Esophagus squamous epithelium (tissue), 5 donors: ENCODE measurements at places on chromosomes 6 and 20. TPM values are rescaled to one million over a fixed set of nuclear protein-coding genes. Genes with fewer than 3 reads are reported as not detected.

ASIP gene
- total RNA-seq: not detected

PPP1R16B gene
- total RNA-seq: 0.99 TPM

SPATS1 gene
- not detected for total RNA-seq

HCRTR2 gene
- not detected for total RNA-seq

GZF1 gene
- 11.8 TPM for total RNA-seq

HSPA1L gene
- total RNA-seq: 0.38 TPM

HLA-DRA gene
- total RNA-seq: 26.0 TPM

DNA sequence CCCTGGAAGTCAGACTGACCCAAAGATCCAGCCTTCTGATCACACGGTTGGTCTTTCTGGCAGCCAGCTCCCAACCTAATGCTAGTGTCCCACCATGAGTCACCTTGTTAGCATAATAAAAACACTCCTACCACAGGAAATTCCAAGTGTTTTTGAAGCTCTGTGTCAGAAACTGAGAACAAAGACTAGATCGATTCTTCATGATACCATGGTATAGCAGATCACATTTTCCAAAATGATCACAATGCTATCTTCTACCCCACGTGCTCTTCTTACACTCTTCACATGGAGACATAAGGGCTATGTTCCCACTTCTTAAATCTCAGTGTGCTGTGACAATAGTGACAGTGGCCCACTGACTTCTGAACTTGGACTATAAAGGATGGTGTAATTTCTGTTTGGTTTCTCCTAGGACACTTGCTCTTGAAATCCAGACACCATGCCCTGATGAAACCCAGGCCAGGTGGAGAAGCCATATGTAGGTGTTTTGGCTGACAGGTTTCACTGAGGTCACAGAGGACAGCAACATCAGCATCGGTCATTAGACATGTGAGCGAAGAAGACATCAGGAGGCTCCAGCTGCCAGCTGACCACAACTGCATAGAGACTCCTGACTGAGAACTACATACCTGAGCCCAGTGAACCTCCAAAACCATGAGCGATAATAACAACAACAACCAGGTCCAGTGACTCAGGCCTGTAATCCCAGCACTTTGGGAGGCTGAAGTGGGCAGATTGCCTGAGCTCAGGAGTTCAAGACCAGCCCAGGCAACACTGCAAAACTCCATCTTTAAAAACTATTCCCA lies 57.5 kb downstream of the MKKS start:
- no peak overlapping the region for H3K27ac ChIP-seq
- DNase-seq: no peak
- H3K4me3 ChIP-seq: no peak overlapping the region

GRCh38 chr6:134830940-134831339 lies 119.0 kb downstream of the ALDH8A1 start:
- peaks cover 6% of the 10 kb centered on the region for H3K4me1 ChIP-seq
- H3K36me3 ChIP-seq: no peaks in the 10 kb centered on the region
- no peaks in the 10 kb centered on the region for H3K27me3 ChIP-seq
- H3K4me3 ChIP-seq: no peak overlapping the region
- no peak for DNase-seq

- H3K4me1 ChIP-seq: no peaks in the 10 kb centered on the region
- no peaks in the 10 kb centered on the region for H3K36me3 ChIP-seq
- H3K27ac ChIP-seq: no peak overlapping the region
- H3K27me3 ChIP-seq: no peaks in the 10 kb centered on the region
Observed at GRCh38 chr6:146886587-146887446, 288.0 kb downstream of the ADGB start.

DNA sequence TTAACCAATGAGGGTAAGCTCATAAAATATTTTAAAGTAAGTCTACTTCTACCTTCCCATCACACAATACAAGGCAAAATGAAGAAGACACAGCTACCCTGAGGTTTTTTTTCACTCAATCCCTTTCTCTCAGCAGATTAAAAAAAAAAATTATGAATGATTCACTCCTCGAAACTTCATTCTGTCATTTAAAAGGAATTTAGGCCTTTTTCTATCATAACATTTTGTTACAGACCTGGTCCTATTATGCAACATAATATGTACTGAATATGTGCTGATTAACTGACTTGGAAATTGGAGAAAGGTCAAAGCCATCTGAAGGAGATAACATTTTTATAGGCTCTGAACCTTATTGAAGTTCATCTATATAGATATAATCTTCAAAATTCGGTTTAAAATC lies 45.5 kb downstream of the PRL start:
- H3K27me3 ChIP-seq: no peaks in the 10 kb centered on the region
- H3K4me3 ChIP-seq: no peak overlapping the region
- no peak for DNase-seq
- H3K4me1 ChIP-seq: no peaks in the 10 kb centered on the region
- no peak overlapping the region for H3K27ac ChIP-seq

DNA sequence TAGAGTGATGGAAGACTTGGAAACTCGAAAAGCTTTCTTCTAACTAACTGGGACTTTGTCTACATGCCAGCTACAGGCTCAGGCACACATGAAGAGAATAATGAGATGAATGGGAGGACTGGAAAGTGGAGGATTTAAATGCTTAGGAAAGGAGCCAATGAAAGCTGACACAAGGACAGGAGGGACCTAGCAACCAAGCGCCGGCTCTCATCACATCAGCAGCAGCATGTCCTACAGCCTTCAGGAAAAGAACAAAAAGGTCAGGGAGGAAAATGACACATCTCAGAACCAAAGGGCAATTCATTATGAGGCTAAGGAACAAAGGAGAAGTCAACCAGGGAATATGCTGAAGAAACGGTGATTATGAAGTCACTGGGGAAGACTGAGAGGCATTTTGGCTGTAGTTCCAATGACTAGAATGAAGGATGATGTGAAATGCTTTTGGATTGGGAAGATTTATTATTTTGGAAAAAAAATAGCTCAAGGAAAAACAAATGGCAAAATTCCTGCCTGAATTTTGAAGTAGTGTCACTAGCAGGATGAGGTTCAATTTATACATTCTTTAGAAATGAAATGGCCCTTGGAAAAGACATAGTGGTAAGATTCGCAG lies 5.7 kb downstream of the BACH2 start:
- no peak overlapping the region for H3K4me3 ChIP-seq
- H3K27ac ChIP-seq: no peak overlapping the region
- DNase-seq: no peak
- peaks cover 10% of the 10 kb centered on the region for H3K4me1 ChIP-seq

- H3K4me1 ChIP-seq: no peaks in the 10 kb centered on the region
- H3K27ac ChIP-seq: no peak overlapping the region
- DNase-seq: no peak
- H3K27me3 ChIP-seq: no peaks in the 10 kb centered on the region
- no peak overlapping the region for H3K4me3 ChIP-seq
Observed at GRCh38 chr6:71513036-71513435, 224.4 kb downstream of the OGFRL1 start.

DNA sequence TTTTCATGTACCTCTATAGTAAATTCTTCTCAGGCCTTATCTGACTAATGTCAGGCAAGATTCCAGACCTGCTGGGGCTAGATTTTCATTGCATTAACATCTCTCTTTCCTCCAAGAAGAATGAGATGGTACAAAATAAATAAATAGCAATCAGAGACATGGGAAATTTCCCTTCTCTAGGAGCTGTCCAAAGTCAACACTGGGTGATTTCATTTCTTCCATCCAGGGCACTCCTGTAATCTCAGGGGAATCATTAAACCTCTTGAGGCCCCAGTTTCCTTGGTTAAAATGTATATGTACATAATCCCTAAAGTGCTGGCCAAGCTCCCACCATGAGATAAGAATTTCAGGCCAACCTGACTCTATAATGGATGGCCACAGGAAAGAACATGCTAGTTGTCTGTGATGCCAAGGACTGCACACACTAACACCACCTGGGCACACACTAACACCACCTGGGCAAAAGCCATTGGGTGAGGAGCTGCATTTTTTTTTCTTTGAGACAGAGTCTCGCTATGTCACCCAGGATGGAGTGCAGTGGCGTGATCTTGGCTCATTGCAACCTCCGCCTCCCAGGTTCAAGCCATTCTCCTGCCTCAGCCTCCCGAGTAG lies 912 bp downstream of the IL17F start:
- DNase-seq: no peak
- no peaks in the 10 kb centered on the region for H3K4me1 ChIP-seq
- no peak overlapping the region for H3K27ac ChIP-seq

DNA sequence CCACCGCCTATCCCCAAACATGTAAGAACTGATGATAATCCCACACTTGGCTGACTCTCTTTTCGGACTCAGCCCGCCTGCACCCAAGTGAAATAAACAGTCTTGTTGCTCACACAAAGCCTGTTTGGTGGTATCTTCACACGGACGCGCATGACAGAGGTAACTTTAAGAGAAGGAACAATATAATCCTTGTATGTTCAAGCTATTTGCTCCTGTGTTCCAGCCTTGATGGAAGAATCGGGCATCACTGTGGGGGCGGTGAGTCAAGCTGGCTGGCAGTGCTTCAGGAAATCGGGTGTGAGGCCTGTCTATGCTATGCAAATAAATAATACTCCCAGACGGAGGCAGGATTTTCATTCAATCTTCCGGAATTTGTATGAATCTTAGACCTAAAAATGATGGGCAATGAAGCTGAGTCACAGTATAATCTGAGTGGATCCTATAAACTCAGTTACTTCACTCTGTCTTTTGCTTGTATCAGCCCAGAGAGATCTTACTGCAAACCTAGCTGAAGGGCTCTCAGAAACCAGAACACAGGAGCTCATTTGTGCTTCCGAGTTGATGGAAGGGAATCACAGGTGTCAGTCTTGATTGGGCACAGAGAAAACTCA lies 45.2 kb upstream of the NT5E start:
- H3K36me3 ChIP-seq: no peaks in the 10 kb centered on the region
- peak overlapping the region; percentile 76 for H3K27ac ChIP-seq
- peaks cover 21% of the 10 kb centered on the region for H3K4me1 ChIP-seq
- H3K27me3 ChIP-seq: no peaks in the 10 kb centered on the region

GRCh38 chr6:159071843-159072769 lies 27.3 kb upstream of the TAGAP start:
- H3K36me3 ChIP-seq: no peaks in the 10 kb centered on the region
- H3K4me3 ChIP-seq: no peak overlapping the region
- no peak for DNase-seq
- no peaks in the 10 kb centered on the region for H3K4me1 ChIP-seq
- H3K27ac ChIP-seq: no peak overlapping the region

- peaks cover 34% of the 10 kb centered on the region for H3K4me1 ChIP-seq
- no peaks in the 10 kb centered on the region for H3K36me3 ChIP-seq
- no peak overlapping the region for H3K4me3 ChIP-seq
Observed at GRCh38 chr6:35400901-35401311, 51.2 kb upstream of the FANCE start.

- no peak overlapping the region for H3K4me3 ChIP-seq
- no peak for DNase-seq
- no peak overlapping the region for H3K27ac ChIP-seq
- H3K36me3 ChIP-seq: no peaks in the 10 kb centered on the region
- no peaks in the 10 kb centered on the region for H3K27me3 ChIP-seq
Observed at GRCh38 chr20:61443443-61444126, 191.5 kb downstream of the CDH4 start.

DNA sequence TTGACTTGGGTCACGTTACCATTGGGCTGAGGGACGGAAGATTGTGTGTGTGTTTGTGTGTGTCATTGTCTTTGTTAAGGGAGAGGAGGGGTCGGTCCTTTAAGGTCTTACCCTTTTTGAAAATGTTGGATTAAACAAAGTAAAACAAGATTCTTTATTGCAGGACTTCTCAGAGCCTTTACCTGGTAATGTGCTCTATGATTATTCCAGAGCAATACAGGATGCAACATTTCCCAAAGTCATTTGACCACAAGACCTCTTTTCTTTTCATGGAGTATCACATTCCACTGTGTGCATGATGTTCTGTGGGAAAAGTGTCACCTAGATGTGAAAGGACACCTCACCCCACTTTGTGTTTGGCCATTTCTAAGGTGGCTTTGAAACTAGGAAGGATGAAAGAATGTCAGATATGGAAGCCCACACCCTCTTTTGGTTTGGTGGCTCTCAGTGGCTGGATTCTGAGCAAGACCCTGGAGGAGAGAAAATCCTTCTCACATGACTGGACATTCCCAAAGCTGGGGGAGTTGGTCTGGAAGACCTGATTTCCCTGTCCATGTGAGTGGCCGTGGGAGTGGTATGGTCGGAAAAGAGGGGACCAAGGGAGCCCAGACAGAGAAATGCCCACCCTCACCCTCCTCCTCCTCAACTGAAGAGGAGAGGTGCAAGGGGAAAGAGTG lies 18.2 kb upstream of the ZNF831 start:
- no peaks in the 10 kb centered on the region for H3K36me3 ChIP-seq
- H3K4me3 ChIP-seq: no peak overlapping the region
- no peaks in the 10 kb centered on the region for H3K27me3 ChIP-seq
- H3K27ac ChIP-seq: peak overlapping the region; percentile 67
- no peak for DNase-seq

- no peak for DNase-seq
- H3K27ac ChIP-seq: no peak overlapping the region
Observed at GRCh38 chr6:72382602-72383529, 239.0 kb upstream of the KCNQ5 start.

DNA sequence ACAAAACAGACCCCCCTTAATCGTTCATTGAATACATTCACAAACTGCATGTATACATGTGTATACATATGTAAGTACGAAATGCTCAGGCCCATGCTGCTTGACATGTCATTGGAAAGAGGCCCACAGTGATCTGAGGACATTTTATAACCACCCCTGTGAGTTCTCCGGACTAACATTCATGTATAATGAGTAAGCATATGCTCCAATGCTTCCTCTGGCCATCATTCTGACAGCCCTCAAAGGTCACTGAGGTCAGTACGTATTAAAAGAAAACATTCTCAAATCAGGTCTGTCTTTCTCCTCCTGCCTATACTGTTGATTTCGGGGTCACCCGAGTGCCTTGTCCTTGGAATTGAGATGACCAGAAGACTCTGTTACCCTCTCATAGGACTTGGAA lies 54.9 kb downstream of the TENT5A start:
- H3K36me3 ChIP-seq: no peaks in the 10 kb centered on the region
- DNase-seq: no peak
- H3K27me3 ChIP-seq: no peaks in the 10 kb centered on the region
- H3K4me1 ChIP-seq: no peaks in the 10 kb centered on the region
- no peak overlapping the region for H3K27ac ChIP-seq
